ENCODE measurements at places on chromosomes 2 and 18.

DNA sequence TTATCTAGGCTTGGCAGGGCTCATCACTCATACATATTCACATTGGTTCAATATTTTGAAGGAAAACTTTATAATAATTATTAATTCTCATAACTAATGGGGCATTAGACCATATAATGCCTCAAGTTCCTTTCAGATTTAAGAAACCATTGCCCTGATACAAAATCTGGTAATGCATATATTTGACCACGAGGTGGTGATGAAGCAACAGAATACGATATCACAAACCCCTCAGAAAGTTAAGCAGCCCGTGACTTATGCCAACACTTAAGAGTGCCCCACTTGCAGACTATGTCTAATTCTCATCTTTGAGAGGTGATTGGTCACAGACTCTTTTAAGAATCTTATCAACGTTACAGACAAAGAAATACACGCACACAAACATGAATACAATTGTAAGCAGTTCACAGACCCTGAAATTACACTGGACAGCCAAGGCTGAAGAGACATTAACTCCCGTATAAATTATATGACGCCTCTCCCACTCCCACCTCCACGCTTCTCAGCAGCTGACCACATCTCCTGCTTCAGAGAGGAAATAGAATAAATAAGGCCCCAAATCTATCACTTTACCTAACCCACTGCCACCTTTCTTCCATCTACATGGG lies 20.7 kb upstream of the DNAH6 start:
- no peak for DNase-seq

- no peak for DNase-seq
Observed at GRCh38 chr2:235286622-235287374, 207.0 kb upstream of the AGAP1 start.

GRCh38 chr18:78678318-78678695 lies 301.3 kb upstream of the SALL3 start:
- no peak for DNase-seq

DNA sequence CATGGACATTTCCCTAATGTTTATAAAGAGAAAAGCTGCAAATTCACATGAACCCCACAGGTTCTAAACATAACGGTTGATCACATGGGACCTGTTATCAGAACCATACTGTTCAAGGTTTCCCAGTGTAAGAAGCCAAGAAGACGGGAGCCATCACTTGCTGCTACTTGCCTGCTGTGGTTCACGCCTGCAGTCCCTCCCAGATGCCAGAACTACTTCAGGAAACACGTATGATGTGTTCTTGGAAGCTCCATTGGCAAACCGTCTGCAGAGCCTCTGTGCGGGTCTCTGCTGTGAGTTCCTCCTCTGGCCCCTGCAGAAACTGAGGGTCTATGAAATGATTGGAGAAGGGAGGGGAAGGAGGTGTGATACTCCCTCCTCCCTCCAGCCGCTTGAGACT lies 75.2 kb downstream of the CABLES1 start:
- DNase-seq, result no peak

GRCh38 chr2:9799011-9799596 lies 44.2 kb upstream of the TAF1B start:
- DNase-seq, result no peak

GRCh38 chr2:33085646-33086045 lies 138.9 kb downstream of the LTBP1 start:
- no peak for DNase-seq
